Activated gamma-delta T cell treated with Interleukin-2 at 50 U/mL for 16 hours (primary cell): ENCODE measurements at places on chromosomes 13 and 19.

GRCh38 chr13:114260814-114261213 lies 20.6 kb upstream of the UPF3A start:
- no peak for DNase-seq

- no peak for DNase-seq
Measured at GRCh38 chr13:52366291-52366690, 39.7 kb downstream of the THSD1 start.

- no peak for DNase-seq
Measured at GRCh38 chr19:5354403-5354802, 13.8 kb upstream of the PTPRS start.

- no peak for DNase-seq
Measured at GRCh38 chr19:5450482-5451126, 4.6 kb upstream of the ZNRF4 start.
